Diencephalon (tissue), 1 donor: ENCODE measurements at places on chromosomes 11 and 22. TPM values are rescaled to one million over a fixed set of nuclear protein-coding genes. Genes with fewer than 3 reads are reported as not detected.

RTN4R gene
- total RNA-seq = 12.5 TPM

DSCAML1 gene
- total RNA-seq = 8.1 TPM

DEPDC5 gene
- 20.8 TPM for total RNA-seq

KCNQ1OT1 gene
- total RNA-seq = 4.8 TPM

MRGPRX3 gene
- not detected for total RNA-seq

AMPD3 gene
- 3.9 TPM for total RNA-seq

PRG3 gene
- total RNA-seq = not detected

GGTLC2 gene
- total RNA-seq = not detected

TREH gene
- not detected for total RNA-seq

CHRM1 gene
- 6.5 TPM for total RNA-seq

KDM4E gene
- not detected for total RNA-seq

TH gene
- total RNA-seq = 8.5 TPM
